Stimulated activated CD8-positive, alpha-beta memory T cell treated with anti-CD3 and anti-CD28 coated beads, Interleukin-7, amount 100 ng/mL, for 1 hour (primary cell): ENCODE measurements at places on chromosomes 6 and 20.

GRCh38 chr20:5146871-5147592 is 20.2 kb downstream of the CDS2 start:
- DNase-seq = no peak

GRCh38 chr6:25684565-25684964 is 32.5 kb downstream of the SCGN start:
- no peak for DNase-seq

DNA sequence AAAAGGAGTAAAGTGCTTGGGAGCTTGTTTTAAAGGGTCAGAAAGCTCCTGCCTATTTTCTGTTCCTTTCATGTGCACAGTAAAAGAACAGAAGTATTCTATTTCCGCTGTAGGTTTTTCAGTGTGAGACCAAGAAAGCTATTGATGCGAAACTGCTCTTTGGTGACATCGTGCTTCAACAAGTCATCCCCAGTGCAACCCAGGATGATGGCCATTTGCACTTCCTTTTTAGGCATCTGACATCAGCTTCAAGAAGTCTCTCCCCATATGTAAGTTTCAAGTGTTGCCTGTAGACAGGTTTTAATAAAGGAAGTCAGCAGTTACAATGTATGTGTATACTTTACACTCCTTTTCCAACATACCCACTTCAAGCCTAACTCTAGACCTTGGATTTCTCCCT is 131.6 kb downstream of the RFX6 start:
- no peak for DNase-seq

DNA sequence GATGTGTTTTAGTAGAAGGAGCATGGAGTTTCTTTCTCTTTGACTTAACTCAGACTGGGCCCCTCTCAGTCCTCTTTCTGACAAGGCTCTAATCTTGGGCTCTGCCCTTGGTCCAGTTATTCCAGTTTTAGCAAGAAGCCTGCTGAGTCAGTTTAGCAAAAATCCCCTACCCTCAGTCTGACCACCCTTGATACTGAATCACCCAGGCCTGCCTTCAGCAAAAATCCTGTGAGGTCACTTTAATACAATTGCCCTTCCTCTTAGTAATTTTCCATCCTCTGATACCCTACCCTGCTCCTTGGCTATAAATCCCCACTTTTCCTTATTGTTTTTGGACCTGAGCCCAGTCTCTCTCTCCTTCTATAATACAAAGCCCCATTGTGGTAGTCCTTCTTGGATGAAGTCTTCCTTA is 326.7 kb upstream of the NOX3 start:
- DNase-seq = no peak

DNA sequence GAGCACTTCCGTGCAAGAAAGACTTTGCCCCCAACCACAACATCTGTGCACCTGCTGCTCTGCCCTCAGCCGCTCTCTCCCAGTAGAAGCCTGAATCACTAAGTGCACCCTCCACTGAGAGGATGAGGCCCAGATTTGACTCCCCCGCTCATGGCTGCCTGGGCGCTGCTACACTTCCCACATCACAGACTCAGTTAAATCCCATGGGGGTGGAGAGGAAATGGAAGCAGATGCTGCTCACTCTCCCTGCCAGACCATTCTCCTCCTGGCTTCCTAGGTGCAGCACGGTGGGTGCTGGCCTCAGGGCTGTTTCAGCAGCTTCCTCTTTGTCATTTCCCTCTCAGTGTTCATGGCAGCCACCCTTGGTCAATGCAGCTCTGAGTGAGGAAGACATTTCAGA is 4.8 kb downstream of the CST5 start:
- DNase-seq = no peak

- DNase-seq = no peak
Observed at GRCh38 chr6:119215885-119216590, 133.5 kb downstream of the MAN1A1 start.

GRCh38 chr6:19998541-19998940 is 161.4 kb downstream of the ID4 start:
- no peak for DNase-seq

- peak; percentile 48 for DNase-seq
Observed at GRCh38 chr6:127515794-127516661, 3.1 kb downstream of the MTCL3 start.

DNA sequence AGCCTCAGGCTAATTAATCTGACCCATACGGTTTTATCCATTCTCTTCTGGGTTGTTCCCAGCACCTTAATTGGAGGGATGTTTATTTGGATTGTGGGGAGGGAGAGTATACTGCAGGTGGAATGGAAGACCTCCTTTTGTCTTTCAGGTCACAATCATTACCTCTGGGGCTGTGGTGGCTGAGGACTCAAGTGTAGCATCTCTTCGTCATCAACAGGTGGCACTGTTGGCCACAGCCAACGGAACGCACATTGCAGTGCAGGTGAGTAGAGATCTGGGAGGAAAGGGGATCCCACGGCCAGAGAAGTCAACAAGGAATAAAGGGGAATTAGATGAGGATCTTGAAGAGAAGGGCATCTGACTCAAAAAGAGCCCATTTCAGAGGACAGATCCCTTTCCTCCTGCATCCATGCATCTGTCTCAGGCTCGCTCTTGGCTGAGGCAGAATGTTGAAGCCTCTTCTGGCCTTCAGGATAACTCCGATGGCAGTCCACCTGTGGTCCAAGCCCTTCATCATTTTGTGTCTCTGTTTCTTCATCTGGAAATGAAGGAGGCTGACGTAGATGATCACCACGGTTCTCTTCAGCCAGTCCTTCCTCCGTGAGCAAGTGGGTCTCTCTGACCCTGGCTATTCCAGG is 3.2 kb upstream of the DEF6 start:
- no peak for DNase-seq

- no peak for DNase-seq
Observed at GRCh38 chr20:63309261-63310071, 16.5 kb downstream of the COL20A1 start.

DNA sequence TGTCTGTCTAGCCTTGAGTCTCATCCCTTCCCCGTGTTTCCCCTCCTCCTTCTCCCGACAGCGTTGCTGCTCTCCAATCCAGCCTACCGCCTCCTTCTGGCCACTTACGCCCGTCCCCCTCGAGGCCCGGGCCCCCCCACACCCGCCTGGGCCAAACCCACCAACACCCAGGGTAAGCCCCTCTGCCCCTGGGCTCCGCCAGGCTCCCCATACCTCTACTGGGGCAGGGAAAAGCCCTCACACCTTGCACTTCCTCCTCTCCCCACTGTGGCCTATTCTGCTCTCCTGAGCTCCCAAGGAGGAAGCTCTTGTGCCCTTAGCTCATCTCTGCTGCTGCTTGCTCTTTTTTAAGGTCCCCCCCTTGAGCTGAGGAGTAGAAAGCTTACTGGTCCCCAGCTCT is 11.0 kb downstream of the DDR1 start:
- no peak for DNase-seq

- no peak for DNase-seq
Observed at GRCh38 chr6:136579800-136580199, 29.6 kb upstream of the MAP7 start.

GRCh38 chr6:78629154-78629721 is 238.1 kb upstream of the IRAK1BP1 start:
- DNase-seq = no peak

DNA sequence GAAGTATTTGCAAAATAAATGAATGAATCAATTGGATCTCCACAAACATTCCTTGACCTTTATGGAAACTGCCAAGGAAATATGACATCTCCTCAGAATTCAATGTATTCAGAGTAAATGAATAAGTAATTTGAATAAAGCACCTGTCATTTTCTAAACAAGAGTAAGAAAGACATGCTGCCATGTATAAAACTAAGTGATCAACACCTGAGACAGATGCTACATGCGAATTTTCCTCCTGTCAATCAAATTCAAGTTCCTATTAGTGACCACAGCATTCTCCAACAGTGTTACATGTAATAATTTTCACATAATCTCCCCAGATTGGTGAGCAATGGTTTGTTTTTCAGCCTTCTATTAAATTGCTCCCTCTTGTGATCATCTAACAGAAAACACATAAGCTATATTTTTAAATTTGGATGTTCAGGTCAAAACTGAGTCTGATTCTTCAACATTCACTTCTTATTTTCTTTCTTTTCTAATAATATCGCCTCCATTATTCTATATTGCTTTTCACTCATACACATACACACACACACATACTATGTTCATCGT is 163.2 kb upstream of the RNF217 start:
- DNase-seq = no peak

- DNase-seq = no peak
Observed at GRCh38 chr20:51575486-51575885, 33.0 kb upstream of the NFATC2 start.

- no peak for DNase-seq
Observed at GRCh38 chr6:118674772-118675171, 23.4 kb upstream of the CEP85L start.

GRCh38 chr6:6951355-6951754 is 156.4 kb upstream of the RREB1 start:
- no peak for DNase-seq

GRCh38 chr20:38202982-38203293 is 37.9 kb upstream of the TGM2 start:
- DNase-seq = no peak

GRCh38 chr6:5450073-5450472 is 188.8 kb downstream of the FARS2 start:
- DNase-seq = no peak

DNA sequence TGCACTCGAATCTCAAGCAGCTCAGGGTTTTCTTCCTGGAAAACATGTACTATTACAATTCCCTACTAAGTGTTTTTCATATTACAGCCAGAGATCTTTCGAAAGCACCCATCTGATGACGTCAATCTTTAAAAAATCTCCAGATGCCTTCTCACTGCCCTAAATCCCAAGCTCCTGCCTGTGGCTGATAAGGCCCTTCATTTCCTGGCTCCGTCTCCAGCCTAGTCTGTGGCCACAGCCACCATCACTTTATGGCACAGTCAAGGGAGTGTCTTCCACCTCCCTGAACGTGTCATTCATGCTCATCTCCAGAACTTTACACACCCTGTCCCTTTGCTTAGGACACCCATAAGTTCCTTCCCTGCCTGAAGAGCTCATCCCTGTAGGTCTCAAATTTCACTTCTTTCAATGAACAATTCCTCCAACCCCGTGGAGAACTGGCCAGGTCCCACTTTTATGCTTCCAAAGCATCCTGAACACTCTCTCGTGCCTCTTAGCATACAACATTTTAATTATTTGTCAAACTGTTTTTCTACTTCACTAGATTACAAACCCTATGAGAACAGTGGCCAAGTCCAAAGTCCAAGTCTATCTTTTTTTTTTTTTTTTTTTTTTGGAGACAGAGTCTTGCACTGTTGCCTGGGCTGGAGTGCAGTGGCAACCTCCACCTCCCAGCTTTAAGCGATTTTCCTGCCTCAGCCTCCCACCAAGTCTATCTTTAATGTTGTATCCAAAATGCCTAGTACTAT is 106.1 kb upstream of the AGPAT4 start:
- DNase-seq = no peak

GRCh38 chr6:155614606-155615005 is 159.0 kb upstream of the NOX3 start:
- no peak for DNase-seq

DNA sequence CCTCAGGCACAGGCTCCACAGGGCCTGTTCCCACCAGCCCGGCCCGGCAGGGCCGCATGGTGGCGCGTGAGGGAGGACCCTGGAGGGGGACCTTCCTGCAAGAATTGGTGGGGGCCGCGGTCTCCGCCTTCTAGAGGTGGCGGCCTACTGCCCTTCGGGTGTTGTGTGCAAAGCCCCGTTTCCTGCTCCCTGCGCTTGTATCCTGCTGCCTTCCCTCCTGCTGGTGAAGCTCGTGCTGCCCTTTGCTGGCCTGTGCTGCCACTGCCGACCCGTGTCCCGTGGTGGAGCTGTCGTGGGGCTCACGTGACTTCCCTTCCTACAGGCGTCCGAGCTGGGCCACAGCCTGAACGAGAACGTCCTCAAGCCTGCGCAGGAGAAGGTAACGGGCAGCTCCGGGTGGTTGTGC is 8.4 kb upstream of the COL20A1 start:
- DNase-seq = no peak

- DNase-seq = no peak
Observed at GRCh38 chr6:104449918-104450317, 409.8 kb downstream of the HACE1 start.

DNA sequence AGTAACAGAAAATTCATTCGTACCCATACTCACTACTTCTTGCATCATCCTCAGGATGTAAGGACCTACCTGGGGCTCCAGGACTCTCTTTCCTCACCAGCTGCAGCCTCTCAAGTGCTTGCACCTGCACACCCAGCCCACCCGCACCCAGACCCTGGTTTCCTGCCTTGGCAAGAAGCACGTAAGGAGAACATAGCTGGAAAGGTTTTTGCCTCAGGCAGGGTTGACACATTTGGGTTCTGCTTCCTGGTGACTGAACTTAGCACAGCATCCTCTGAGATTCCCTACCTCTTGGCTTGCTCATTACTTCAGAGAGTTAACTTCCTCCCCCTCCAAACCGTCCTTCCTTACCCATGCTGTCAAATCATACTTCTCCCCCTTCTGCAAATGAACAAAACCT is 556.9 kb downstream of the CD83 start:
- DNase-seq = no peak

- DNase-seq = peak; percentile 62
Observed at GRCh38 chr6:95577304-95578105, at the start of gene MANEA. TSS of gene MANEA (plus strand) at chr6:95577535. CDS start at chr6:95586440, 8,905 bp downstream.

GRCh38 chr20:63217706-63218105 is 1.8 kb upstream of the YTHDF1 start:
- no peak for DNase-seq

GRCh38 chr20:45060294-45060693 is 40.6 kb downstream of the KCNS1 start:
- DNase-seq = no peak
